NB4 (cell line): ENCODE measurements at places on chromosomes 11 and 22.

- DNase-seq, result no peak
These were observed 108.2 kb downstream of the SIK3 start for GRCh38 chr11:116990061-116990473.

- no peak for DNase-seq
These were observed 99.0 kb upstream of the HSD17B12 start for GRCh38 chr11:43581370-43582023.

GRCh38 chr11:121636081-121636799 is 183.5 kb upstream of the SORL1-AS1 start:
- no peak for DNase-seq

- peak; percentile 46 for DNase-seq
These were observed 34.2 kb downstream of the DNHD1 start for GRCh38 chr11:6531267-6531752.

- DNase-seq, result no peak
These were observed 55.8 kb downstream of the CD6 start for GRCh38 chr11:61027141-61027840.

- no peak for DNase-seq
These were observed 52.5 kb upstream of the SYN3 start for GRCh38 chr22:33110562-33111163.

GRCh38 chr11:41145420-41145819 is 314.0 kb downstream of the LRRC4C start:
- DNase-seq, result no peak

GRCh38 chr11:113894421-113894996 is 10.1 kb upstream of the HTR3B start:
- DNase-seq, result peak; percentile 19

GRCh38 chr22:26891429-26891828 is 234.0 kb downstream of the MIAT start:
- no peak for DNase-seq

GRCh38 chr11:127412722-127413380 is 412.3 kb upstream of the KIRREL3 start:
- no peak for DNase-seq

DNA sequence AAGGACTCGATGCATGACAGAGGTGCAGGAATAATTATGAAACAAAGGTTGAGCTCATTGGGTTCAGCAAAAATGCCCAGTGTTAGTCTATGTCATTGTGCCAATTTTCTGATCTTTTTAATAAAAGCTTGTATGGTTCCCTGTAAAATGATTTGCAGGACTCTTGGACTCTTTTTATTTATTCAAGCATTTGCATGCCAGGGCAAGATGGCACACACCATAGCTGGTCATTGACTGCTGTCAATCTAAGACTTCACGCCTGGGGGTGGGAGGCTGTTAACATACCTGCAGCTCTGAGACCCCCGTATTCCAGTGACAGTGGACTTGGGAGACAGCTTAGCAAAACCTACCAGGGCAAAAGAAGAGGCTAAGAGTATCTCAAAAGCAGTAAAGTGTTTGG is 32.0 kb upstream of the ANO1 start:
- DNase-seq, result no peak

DNA sequence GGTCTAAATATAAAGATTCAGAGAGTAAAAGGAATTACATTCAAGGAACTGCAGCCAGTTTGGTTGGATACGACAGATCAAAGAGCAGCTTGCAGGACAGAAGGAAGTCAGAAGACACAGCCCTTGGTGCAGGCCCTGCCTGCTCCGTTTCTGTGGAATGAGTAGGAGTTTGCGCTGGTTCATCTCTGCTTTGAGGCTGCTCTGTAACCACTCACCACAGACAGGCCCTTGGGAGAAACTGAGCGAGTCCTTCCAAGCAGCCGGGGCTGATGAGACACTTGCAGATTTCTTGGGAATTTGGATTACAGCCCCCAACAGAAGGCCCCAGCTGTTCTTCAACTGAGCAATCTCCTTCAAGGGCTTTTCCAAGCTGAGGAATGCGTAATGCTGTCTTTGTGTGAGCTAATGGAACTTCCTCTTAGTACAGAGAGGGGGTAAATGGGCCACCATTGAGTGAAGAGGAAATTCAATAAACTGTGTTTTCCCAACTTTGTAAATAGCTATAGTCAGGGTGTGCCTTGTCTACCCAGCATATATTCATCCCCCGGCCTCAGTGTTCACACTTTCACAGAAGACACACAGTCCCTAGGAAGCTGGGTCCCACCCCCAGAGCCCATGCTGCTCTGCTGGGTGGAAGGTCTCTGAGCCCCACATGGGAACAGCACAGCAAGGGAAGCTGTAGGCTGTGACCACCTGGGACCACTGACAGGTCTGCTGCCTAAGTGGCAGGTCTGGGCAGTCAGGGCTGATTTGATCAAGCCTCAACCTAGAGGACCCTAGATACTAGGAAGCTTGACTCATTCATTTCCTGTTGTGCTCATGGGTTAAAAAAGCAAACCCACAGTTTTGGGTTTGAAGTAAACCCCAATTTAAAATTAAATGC is 16.6 kb downstream of the IL10RA start:
- DNase-seq, result peak; percentile 85

DNA sequence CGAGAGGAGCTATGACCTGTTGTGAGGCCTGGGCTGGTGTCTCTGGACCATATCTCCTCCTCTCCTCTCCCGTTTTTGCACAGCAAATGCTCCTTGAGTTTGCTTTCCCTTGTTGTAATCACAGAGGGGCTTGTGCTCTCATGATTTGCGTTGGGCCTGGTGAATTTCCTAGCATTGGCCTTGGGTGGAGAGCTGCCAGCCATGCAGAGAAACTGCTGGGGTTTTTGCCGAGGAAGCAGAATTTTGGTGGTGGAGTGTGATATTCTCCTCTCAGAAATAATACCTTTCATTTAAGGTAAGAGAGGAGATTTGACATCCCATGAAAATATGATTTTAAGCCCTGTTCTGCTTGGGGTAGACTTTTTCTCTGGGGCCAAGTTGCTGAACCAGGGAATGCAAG is 175.7 kb upstream of the CADM1 start:
- no peak for DNase-seq
